ENCODE measurements at places on chromosomes 7 and 10.

GRCh38 chr7:118572604-118573003 is 348.1 kb downstream of the ANKRD7 start:
- no peak for DNase-seq

DNA sequence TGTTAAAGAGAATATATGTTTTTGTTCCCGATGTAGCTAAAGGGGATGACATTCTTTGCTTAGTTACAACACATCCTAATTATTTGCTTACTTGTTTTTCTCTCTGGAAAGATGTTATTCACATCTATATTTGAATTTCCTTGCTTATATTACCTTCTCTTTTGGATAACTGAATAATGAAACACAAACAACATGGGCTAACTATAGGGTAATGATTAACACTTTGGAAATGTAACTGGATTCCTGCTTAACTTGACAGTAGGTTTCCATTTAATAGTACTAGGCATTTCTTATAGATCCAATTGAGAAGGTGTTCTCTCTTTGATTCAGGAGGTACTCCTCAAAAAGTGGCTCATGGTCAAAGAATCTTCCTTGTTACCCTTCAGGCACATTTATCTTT is 141.1 kb downstream of the CCSER2 start:
- no peak for DNase-seq

GRCh38 chr10:124087672-124088634 is 5.4 kb downstream of the CHST15 start:
- DNase-seq: no peak

DNA sequence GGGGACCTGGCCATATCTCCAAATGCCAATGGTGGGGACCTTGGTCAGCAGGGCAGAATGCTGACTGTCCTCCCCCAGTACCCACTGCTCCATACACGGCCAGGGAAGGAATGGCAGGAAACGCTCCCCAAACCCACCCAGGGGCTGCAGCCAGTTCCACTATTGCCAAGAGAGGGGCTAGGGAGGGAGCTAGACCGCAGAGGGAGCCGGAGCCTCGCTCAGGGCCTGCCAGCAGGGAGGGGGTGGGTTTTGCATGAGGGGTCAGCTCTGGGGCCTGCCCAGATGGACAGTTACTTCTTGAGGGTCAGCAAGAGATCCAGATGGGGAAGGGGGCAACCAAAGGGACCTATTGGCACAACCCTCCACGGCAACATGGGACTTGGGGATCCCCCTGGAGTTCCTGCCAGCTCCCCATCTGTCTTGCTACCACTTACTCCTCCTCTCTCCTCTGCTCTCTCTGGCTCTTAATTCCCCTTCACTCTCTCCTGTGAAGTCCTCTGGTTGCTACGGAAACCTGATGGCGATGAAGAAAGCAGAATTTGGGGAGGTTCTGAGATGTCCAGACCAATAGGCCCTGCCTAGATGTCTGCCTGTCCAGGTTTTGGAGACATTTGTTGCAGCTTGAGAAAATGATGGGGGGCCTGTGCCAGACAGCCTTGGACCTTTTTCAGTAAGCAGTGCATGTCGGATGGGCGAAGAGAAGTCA is 12.6 kb downstream of the FGF8 start:
- DNase-seq: no peak

GRCh38 chr10:71429929-71430328 is 33.2 kb downstream of the CDH23 start:
- DNase-seq: no peak

DNA sequence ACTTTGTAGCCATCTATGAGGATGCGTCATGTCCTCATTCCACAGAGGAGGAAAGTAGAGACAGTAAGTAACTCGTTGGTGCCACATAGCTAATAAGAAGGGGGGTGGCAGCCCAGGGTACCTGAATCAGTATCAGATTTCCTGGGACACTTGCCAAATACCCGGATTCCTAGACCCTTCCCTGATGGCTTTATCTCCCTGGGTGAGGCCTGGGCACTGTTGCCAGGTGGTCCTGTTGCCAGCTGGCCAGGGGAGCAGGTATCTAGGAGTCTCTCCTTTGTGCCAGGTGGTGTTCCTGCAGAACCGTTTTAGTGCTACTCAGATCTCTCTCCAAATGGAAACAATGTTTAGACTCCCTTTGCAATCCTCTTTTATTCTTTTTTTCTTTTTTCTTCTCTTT is 12.7 kb downstream of the SLC29A3 start:
- no peak for DNase-seq

GRCh38 chr7:45026984-45027773 is 27.2 kb downstream of the CCM2 start:
- DNase-seq: no peak

GRCh38 chr7:140275069-140275965 is 98.5 kb upstream of the KDM7A start:
- no peak for DNase-seq

GRCh38 chr7:92768501-92769393 is 67.6 kb downstream of the CDK6 start:
- no peak for DNase-seq

DNA sequence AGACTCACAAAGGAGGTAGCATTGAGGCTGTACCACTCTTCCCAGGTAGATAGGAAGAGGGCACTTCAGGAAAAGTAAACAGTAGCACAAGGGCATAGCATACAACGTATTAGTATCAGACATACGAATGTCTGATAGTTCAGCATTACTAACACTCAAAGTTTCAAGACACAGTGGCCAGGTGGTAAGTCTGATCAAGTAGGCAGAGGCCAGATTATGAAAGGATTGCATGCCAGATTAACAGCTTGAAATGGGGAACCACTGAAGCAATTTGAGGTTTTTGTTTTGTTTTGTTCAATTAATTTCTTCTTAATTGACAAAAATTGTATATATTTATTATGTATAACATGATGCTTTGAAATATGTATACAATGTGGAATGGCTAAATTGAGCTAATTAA is 45.7 kb upstream of the IL6 start:
- DNase-seq: no peak

DNA sequence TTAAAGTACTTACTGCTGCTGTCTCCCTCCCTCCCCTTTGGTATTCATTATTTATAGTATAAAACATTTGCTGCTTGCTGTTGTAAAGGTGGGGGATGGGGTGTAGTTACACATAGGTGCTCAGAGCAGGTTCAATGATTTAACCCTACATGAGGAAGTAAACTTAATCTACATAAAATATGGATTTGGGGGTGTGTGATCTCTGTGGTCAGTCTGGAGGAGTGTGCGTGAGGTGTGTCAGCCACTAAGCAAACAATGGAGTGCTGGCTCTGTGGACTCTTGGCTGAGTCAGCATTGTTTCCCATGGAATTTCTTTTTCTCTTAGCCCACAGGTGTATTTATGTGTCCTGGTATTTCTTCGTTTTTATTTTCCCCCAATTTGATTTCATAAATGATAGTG is 133.9 kb downstream of the AUTS2 start:
- DNase-seq: no peak

GRCh38 chr7:40843338-40843985 is 708.7 kb downstream of the SUGCT start:
- DNase-seq: no peak

DNA sequence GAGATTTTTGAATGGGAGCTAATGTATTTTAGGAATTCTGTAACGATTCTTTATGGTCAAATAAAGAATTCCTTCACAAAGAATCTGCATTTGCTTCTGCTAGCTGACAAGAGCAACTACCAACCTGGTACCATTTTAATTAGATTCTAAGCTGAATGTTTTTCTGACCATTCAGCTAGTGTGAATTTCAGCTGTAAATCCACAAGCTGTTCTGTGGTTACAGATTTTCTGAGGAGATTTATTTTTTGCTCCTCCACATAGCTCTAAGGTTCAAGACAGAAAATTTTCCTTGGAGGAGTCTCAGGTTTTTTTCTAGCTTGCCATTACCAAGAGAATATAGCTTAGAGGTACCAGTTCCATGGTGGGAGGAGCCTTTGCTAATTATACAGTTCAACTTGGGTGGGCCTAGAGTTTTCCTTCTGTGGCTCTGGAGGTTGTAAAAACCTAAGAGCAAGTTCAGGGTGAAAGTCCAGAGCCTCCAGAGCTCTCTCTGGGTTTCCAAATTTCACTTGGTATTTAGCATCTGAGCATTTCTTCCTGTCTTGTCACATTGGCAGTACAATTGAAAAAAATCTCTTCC is 120.1 kb downstream of the JAZF1 start:
- no peak for DNase-seq

DNA sequence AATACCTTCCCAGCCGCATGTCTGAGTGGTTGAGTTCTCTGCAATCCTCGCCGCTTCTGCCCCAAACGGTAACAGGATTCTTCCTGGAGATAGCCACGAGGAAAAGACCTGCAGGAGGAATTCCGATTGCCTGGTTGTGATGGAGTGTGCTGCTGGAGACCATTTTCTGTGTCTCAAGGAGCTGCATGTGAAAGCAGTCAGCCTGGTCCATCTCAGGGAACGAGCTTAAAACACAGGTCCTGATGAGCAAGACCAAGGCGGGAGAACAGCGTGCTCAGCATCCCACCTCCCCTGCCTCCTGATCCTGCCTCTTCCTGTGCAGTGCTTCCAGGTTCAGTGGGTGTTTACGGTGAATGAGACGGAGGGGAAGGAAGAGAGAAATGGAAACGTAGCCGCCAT is 26.5 kb downstream of the VIPR2 start:
- DNase-seq: no peak

DNA sequence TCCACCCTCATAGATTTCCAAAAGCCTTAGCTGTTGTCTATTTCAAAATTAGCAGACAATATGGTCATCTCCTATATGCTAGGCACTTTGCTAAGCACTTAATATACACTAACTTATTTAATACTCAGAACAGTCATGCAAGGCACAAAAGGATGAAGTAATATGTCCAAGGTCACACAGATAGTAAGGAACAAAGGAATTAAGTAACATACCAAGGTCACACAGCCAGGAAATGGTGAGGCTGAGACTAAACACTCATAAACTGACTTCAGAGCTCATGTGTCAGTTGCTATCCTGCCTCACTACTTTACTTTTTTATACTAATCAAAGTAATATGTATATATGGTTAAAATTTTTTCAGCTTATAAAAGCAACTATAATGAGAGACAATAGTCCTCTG is 23.6 kb upstream of the HIBADH start:
- DNase-seq: no peak

GRCh38 chr7:96250776-96251361 is 71.0 kb downstream of the SLC25A13 start:
- DNase-seq: no peak

DNA sequence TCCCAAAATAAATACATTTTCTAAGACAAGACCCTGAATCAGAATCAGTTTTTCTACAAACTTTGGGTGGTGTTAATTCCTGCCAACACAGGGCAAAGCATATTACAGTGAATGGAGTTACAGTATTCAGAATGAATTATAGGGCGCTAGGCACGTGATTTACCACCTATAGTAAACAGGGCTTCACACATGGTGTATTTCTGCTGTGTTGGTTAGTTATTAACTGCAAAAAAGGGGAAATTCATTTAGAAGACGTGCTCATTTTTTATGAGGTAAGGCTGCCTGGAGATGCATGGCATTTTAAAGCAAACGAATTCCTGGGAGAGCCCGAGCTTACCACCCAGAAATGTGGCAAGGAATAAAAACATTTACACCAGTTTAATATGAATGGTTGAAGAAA is 393.8 kb downstream of the LRMDA start:
- no peak for DNase-seq

DNA sequence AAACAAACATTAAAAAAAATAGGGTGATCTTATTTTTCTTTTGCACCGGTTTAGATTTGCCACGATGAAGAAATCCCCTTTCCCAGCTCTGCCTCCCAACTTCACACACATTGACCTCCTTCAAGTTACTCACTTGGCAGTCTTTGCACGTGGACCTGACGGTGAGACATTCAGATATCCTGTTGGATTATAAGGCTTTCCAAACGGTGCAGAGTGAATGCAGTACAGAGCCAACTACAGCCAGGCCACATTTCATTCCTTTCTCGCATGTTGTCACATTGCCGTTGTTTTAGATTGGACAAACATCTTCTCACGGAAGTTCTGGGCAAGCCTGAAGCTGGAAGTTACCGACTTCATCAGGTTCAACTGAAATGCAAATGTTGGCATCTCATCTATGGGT is 159.2 kb downstream of the HDAC9 start:
- DNase-seq: no peak

GRCh38 chr7:33886149-33886623 is 19.2 kb upstream of the BMPER start:
- no peak for DNase-seq

DNA sequence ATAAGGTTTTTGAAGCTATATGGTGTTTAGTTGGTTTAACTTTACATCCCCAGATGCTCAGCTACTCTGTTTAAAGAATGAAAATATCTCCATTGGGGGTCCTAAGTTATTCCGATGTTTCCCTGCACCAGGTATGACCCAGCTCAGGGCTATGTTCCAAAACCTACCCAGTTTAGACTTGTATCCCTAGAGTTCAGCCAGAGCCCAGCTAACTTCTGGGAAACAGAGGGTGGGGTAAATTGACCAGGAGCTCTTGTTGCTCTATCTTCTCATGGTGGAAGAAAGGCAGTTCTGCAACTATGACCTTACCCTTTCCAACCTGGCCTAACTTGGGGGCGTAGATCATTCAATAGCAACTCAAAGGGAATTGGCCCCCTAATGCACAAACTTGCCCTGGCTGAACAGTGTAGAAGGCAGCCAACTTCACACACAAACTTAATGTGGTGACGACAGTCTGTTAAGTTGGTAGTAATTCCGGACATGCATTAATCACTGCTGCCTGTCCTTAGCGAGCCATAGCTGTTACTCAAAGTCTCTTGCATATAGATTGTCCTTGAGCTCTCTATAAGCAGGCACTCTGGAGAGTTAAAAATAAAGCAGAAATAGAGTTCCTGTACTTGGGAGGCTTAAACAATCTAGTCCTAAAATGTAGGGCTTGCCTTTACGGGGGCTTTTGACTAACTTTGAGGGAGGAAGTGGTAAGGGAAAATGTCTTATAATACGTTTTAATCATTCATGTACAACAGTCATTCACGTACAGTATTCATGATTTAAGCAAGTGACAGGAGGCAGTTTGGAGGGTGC is 5.3 kb upstream of the ZNRF2 start:
- DNase-seq: no peak

- DNase-seq: no peak
Observed at GRCh38 chr7:157595086-157595855, 258.5 kb downstream of the DNAJB6 start.

GRCh38 chr10:77433546-77433945 is 204.1 kb downstream of the KCNMA1 start:
- no peak for DNase-seq

GRCh38 chr10:129621693-129622092 is 154.7 kb downstream of the MGMT start:
- no peak for DNase-seq

DNA sequence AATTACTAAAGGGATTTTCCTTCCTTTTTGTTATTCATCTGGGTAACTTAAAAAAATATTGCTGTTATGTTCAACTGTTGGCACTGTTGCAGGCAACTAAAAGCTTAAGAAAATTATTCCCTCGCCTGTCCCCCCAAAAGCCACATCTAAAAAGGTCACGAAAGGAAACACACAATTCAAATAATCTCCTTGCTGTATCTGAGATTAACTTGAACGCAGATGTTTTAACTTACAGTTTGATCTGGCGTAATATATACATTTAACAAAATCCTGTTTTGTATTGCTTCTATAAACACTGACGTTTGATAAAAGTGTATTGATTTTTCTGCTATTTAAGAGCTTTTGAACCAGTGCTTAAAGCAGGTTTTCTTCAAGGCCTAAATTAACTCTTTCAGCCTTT is 432.1 kb downstream of the SUGCT start:
- DNase-seq: no peak

Measured in activated naive CD8-positive, alpha-beta T cell treated with anti-CD3 and anti-CD28 coated beads, Interleukin-2, amount 50 U/mL, for 16 hours (primary cell).